ENCODE measurements at places on chromosomes 3 and 15.

- DNase-seq = no peak
These were observed 7.2 kb downstream of the ACAN start for GRCh38 chr15:88810446-88810845.

- no peak for DNase-seq
These were observed 290.2 kb downstream of the SHQ1 start for GRCh38 chr3:72558001-72558400.

DNA sequence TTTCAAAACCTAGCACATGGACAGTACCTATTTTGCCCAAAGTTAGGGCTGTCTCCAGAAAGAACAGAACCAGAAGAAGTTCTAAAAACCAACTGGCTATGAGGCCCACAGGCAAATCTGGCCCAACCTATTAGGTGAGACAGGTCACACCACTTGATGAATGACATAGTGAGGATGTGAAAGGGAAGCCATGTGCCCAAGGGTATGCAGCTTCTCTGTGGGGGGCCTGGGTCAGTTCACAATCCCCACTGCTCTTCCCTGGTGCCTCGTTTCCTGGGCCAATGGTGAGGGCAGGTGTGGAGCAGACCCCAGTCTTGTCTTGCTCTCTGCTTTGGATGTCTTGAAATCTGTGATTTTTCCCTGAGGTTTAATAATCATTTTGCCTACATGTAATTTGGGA is 8.9 kb downstream of the INSYN1 start:
- no peak for DNase-seq

DNA sequence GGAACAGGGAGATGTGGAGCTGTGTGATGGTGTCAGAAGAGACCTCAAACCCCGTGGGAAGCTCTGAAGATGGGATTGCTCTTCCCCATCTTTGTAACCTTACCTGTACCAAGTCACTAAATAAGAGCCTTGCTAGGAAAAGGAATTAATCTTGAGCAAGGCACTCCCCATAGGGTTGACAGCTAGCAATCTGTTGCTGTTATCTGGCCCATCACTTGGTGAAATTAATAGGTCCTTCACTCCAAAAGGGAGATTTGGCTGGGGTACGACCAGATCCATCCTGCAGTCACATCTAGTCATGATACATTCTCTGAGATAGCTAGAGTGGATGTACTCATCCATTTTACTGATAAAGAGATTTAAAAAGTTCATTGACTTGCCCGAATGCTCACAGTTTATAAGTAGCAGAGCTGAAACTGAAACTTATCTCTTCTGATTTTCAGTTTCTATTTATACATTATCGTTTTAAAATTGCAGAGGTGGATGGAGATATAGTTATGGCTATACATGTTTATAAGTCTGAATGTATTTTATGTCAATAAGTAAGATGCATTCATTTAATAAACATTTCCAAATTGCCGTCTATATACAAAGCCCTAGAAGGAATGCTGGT is 299.1 kb upstream of the MCTP2 start:
- DNase-seq = no peak

DNA sequence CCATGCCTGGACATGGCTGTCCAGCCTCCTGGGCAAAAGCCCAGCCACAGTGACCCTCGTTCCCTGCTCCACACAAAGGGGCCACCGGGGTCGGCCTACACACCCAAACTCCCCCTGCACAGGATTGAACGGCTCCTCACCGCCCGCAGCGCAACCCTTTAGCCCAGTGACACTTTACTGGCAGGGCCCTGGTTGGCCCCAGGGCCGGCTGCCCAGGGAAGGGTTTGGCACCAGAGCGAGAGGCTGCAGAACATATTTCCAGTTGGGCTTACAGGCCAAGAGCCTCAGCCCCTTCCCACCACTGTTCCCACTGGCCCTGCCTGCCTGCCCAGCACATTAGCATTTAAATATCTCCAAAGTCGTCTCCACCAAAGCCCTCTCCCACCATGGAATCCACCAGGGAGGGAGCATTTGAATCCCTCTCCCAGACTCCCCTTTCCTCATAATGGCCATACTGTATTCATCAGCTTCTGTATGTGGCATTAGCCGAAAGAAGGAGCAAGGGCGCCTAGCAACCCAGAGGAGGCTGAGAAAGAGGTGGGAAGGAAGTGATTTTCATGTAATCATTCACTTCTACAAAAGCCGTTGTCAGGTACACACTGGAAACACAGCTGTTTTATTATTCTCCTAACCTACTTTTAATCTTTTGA is 85.4 kb downstream of the SLC6A11 start:
- DNase-seq = no peak

- DNase-seq = no peak
These were observed 200.1 kb downstream of the OPA1 start for GRCh38 chr3:193793123-193793522.

GRCh38 chr3:169110633-169111032 is 552.9 kb downstream of the MECOM start:
- DNase-seq = no peak

DNA sequence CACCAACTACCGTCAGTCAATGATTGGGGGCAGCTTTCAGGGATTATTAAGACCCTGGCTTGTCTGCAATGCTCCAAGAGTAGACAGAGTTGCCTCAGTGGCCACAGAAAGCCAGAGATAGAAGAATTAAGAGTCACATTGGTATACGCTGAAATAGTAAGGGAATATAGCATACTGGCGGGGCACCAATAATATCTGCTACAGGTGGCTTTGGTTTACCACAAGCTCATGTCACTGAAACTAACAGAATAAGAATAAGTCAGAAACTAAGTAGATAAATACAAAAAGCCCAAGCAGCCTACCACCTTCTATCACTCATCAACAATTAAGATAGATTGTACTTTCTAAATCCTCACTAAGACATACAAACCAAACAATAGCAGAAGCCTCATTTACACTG is 2.5 kb upstream of the FHIT start:
- no peak for DNase-seq

GRCh38 chr3:37262816-37263393 is 88.5 kb upstream of the LRRFIP2 start:
- no peak for DNase-seq

- DNase-seq = no peak
These were observed 60.0 kb upstream of the FLNB start for GRCh38 chr3:57948080-57948671.

DNA sequence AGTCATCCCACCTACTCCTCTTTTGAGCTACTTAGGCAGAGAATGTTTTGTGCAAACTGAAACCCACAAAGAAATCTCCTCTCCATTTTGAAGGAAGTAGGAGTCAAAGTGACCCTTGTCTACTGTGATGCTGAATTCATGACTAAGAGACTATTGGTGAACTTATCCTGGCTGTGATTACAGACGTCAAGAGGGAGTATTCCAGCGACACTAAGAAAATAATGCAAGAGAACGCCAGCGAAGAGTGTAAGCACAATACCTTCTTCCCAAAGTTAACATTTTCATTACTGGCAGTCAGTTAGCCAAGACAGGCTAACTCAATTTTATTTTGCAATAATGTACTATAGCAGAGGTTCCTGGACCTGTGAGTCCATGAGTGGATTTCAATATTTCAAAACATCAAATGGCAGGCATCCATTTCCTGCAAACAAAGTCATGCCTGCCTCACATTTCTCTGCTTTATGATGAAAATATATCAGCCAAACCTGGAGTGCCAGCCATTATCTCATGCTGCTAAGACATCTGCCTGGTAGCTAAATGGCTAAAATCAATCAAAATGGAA is 59.0 kb downstream of the CTNNB1 start:
- DNase-seq = no peak

GRCh38 chr3:99866261-99866761 is 48.6 kb downstream of the CMSS1 start:
- DNase-seq = no peak

DNA sequence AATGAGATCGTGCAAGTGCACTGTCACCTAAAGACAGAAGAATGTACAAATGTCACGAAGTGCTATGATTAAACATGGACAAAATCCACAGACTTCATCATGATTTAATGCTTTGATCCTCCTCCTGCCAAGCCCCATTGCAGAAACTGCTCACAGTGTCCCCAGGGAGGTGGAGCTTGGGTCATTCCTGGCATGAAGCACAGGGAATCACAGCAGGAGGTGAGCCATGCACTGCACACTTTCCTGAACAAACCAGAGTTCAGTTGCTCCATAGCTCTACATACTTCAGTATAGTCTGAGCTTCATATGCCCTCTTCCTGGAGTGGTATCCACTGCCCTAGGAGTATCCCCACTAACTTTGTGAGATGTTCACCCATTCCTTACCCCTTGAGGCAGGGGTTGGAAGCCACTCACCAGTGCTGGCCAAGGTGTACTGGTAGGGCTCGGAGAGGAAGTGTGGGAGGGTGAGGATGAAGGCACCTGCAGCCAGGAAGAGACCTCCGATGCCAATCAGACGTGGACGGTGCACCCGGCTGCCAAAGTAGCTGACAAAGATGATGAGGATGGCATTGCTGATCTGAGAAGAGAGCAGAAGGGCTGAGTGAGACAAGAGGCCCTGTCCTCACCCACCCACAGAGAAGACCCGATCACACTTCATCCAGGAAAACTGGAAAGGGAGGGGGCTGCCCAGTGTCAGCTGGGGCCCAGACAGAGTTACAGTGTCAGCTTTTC is 56.3 kb downstream of the SLCO2A1 start:
- no peak for DNase-seq

DNA sequence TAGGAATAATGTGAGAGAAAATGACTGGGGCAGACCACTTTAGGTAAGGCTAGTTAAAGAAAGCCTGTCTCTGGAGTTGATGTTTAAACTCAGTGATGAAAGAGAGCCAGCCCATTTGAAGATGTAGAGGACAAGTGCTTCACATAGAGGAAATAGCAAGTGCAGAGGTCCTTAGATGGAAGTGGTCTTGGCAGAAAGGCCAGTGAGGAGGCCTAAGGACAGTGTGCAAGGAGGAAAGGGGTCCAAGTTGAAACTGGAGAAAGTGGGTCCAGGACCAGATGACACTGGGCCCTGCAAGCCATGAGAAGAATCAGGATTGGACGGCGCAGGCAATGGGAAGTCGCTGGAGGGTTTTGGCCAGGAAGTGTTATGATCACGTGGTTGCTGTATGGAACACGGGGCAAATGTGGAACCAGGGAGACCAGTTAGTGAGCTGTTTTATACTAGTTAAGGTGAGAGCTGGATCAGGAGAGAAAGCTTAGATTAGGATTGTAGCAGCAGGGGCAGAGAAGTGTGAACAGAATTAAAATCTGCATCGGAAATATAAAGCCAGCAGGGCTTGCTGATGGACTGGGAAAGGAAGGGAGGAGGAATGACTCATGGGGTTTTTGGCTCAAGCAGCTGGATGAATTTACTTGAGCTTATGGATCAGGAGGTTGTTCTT is 48.0 kb upstream of the SCAANT1 start:
- DNase-seq = no peak

DNA sequence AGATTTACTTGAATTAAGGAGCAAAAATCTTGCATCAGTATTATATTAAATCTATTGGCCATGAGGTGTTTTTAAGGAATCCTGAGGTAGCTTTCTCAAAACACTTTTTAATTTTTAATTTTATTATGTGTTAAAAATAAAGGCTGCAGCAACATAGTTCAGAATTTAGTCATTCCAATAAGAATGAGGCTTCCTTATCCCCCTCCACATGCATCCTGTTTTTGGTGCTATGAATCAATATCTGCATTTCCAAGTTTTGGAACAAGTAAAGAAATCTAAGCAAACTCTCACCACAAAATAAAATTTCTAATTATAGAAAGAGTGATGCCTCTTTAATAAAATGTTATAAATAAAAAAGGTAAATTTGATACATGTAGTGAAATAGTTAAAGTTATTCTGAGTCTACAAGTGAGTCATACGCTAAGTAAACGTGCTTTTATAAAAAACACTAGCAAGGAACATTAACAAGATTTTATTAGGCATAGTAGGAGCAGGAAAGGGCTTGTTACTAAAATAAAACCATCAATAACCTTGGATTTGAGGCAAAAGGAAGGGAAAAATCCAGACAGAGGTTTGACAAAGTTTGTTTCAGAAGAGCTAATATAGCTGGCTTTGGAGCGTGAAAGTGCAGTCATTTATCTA is 1218.0 kb downstream of the NSUN3 start:
- DNase-seq = no peak

GRCh38 chr15:97547381-97547780 is 413.1 kb upstream of the ARRDC4 start:
- no peak for DNase-seq

DNA sequence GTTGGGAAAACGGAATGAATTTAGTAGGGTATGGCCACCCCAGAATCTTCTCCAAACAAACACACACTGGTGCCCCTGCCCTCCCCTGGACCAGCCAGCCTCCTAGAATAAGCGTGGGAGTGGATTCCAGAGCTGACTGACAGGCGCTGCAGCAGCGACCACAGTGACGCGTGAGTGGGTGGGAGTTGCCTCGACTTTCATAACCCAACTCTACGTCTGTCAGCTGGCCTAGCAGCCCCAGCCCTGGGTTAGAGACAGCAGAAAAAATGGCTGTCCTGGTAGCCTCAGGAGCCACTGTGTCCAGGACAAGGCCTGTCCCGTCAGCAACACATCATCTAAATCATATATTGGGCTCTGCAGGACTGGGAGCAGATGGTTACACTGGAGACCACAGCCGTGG is 10.0 kb downstream of the PLA2G4B start:
- no peak for DNase-seq

GRCh38 chr3:123718108-123718507 is 133.3 kb upstream of the HACD2 start:
- no peak for DNase-seq

DNA sequence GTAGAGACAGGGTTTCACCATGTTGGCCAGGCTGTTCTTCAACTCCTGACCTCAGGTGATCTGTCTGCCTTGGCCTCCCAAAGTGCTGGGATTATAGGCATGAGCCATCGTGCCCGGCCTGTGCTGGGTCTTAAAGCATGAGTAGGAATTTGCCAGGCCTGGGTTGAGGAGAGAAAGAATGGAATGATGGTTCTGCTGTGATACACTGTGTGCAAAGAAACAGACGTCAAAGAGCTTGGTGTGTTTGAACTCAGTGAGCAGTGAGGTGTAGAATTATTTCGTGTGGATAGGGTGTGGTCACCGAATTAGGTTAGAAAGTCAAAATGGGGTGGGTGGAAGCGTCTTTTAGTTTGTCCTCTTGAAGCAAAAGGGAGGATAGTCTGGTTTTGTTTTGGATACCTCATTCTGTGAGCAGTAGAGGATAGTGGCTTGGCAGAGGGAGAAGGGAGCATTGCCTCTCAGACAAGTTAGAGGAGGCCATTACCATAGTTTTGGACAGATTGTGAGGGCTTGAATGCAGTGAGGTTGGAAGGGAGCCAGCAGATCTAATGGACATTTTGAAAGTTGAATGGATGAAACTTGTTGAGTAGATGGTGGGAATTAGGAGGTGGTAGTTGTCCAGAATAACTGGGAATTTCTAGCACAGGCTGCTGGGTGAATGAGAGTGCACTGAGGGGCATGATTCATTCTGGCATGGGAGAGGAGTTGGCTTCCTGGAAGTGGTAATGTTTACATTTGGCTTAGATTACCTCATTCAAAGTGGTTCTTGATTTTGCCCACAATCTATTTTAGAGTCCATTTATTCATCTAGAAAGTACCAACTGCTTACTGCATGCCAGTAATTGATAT is 27.2 kb downstream of the AKAP13 start:
- peak; percentile 64 for DNase-seq

- DNase-seq = peak; percentile 46
These were observed 15.0 kb downstream of the GCSAM start for GRCh38 chr3:112117841-112118571.

GRCh38 chr3:25854635-25855034 is 64.7 kb downstream of the OXSM start:
- DNase-seq = no peak

Measured in CD4-positive, alpha-beta T cell (primary cell).